ENCODE measurements at places on chromosomes 16 and 17. TPM values are rescaled to one million over a fixed set of nuclear protein-coding genes. Genes with fewer than 3 reads are reported as not detected.

DNA sequence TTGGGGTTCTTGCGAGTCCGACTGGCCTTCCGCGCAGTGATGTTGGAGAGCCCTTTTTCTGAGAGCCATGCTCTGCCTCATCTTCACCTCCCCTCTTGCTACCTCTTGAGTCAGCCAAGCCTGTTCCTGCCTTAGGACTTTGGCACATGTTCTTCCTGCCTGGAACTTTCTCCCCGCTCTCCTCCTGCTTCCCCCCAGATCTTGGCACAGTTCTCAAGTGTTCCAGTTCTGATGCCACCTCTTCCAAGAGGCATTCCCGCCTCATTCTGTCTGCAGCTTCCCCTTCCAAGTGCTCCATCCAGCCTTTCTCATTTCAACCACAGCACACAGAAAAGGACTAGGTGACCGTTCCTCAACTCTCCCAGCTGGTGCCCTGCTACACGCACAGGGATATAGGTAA, 7.7 kb downstream of the AKAP1 start:
- H3K4me1 ChIP-seq = peaks cover 13% of the 10 kb centered on the region
- no peaks in the 10 kb centered on the region for H3K36me3 ChIP-seq
- H3K27me3 ChIP-seq = no peaks in the 10 kb centered on the region
- no peak overlapping the region for H3K4me3 ChIP-seq
- no peak overlapping the region for H3K27ac ChIP-seq

DNA sequence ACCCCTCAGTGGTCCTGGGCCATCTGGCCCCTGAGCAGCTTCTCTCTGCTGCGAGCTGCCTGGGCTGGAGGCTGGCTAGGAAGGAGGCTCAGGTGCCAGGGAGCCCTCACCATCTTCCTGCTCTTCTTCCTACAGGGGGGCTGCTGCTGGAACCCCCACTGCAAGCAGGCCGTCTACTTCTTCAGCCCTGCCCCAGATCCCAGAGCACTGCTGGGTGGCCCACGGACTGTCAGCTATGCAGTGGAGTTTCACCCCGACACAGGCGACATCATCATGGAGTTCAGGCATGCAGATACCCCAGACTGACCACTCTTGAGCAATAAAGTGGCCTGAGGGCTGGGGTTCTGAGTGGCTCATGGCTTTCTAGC, 46.1 kb downstream of the PRMT7 start:
- H3K4me3 ChIP-seq = no peak overlapping the region
- H3K27me3 ChIP-seq = no peaks in the 10 kb centered on the region
- peaks cover 21% of the 10 kb centered on the region for H3K36me3 ChIP-seq
- H3K4me1 ChIP-seq = no peaks in the 10 kb centered on the region
- H3K27ac ChIP-seq = no peak overlapping the region
- DNase-seq = no peak

DNA sequence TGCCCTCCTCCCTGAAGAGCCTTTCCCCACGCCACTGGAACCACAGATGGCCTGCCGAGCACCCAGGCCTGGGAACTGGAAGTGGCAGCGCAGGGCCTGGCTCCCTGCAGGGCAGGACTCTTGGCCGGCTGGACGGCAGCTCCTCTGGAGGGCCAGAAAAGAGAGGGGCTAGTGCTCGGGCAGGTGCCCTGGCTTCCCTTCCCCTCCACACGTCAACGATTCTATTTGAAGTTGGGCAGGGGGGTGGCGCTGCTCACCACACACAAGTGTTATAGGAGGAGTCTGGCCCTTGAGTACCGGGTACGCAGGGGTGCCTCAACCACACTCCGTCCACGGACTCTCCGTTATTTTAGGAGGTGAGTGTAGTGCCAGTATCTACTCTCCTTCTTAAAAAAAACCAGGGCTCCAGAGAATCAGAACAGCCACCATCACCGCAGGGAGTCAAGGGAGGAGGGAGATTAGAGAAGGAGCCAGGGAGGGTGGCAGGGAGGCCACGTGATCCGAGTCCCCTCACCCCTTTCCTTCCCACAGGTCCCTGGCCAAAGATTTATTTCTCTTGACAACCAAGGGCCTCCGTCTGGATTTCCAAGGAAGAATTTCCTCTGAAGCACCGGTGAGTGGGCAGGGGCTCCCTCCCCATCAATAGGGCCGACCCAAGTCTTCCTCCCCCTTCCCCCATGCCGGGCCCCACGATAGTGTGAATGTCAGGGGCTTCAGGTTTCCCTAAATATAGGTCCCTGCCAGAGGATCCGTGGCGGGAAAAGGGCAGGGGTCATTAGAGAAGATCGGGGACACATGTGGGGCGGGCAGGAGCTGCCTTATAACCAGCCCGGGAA, 1.4 kb upstream of the ALDOA start:
- peaks cover 17% of the 10 kb centered on the region for H3K36me3 ChIP-seq
- peaks cover 31% of the 10 kb centered on the region for H3K4me1 ChIP-seq
- peak overlapping the region; percentile 91 for H3K4me3 ChIP-seq
- no peaks in the 10 kb centered on the region for H3K27me3 ChIP-seq
- no peak for DNase-seq

DNA sequence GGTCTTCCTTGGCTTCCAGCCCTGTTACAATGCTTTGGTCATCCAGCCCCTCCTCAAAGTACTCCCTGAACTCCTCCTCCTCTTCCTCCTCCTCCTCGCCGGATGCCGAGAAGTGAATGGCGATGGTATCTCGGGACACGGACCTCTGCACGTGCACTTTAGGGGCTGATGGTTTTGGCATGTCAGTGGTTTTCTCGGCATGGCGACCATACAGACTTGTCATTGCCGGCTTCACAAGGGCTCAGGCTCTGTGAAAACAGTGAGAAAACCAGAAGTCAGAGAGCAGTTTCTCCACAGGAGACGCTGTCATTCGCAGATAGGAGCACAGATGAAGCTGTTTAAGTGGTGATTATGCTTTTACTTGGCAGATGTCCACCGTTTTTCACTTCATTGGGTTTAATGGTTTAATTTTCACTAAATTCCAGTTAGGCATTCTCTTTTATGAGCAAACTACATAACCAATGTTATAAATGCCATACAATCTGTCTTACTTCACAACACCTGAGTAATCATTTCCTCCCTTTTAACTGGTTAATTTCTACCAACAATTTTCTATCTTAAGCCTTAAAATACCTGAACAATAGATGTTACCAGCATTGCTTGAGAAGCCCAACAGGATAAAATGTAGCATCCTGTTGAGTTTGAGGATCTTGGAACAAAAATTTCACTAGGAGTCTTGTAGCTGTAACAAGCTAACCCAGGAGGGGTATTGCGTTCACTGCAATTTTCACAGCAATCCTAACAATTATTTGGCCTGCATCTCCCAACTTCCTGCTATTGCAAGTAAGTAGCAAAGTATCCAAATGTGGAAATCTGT, 48.9 kb downstream of the TEX2 start:
- DNase-seq = no peak
- no peaks in the 10 kb centered on the region for H3K27me3 ChIP-seq
- H3K4me1 ChIP-seq = peaks cover 84% of the 10 kb centered on the region
- H3K4me3 ChIP-seq = peak overlapping the region; percentile 40
- peaks cover 32% of the 10 kb centered on the region for H3K36me3 ChIP-seq
- H3K27ac ChIP-seq = peak overlapping the region; percentile 95

DNA sequence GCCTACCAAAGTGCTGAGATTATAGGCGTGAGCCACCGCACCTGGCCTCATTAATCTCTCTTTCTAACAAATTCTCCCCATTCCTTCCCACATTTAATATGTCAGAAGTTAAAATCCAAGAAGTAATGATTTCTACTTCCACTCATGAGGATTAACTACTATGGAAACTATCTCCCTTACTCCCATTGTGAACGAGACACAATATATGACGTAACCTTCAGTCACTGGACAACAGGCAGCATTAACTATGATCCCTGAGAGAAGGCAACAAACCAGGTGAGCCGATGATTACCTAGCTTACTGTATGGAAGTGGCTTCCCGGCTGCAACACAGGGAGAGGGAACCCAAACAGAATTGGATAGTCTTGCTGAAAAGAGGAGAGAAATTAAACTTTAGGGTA, 20.0 kb downstream of the GLG1 start:
- no peak overlapping the region for H3K4me3 ChIP-seq
- H3K36me3 ChIP-seq = peaks cover 2% of the 10 kb centered on the region
- DNase-seq = no peak

- H3K4me3 ChIP-seq = no peak overlapping the region
- no peaks in the 10 kb centered on the region for H3K27me3 ChIP-seq
- no peak overlapping the region for H3K27ac ChIP-seq
- H3K4me1 ChIP-seq = peaks cover 8% of the 10 kb centered on the region
Measured at GRCh38 chr17:61076621-61077031, 323.0 kb upstream of the TBX2 start.

DNA sequence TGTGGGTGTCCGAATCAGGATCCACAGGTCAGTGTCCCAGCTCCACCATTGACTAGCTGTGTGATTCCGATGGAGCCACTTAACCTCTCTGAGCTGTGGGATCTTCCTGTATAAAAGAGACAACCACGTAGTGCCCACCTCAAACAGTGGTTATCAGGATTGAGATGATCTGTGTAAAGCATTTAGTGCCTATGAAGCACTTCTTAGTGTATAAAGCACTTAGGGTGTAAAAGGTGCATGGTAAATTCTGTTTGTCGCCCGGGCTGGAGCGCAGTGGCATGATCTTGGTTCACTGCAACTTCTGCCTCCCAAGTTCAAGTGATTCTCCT, 95.2 kb downstream of the MARF1 start:
- H3K4me3 ChIP-seq = no peak overlapping the region
- no peaks in the 10 kb centered on the region for H3K27me3 ChIP-seq
- H3K36me3 ChIP-seq = peaks cover 2% of the 10 kb centered on the region
- peaks cover 2% of the 10 kb centered on the region for H3K4me1 ChIP-seq
- no peak for DNase-seq

- no peak for DNase-seq
- H3K36me3 ChIP-seq = peaks cover 33% of the 10 kb centered on the region
- no peaks in the 10 kb centered on the region for H3K27me3 ChIP-seq
- peaks cover 23% of the 10 kb centered on the region for H3K4me1 ChIP-seq
- peak overlapping the region; percentile 85 for H3K4me3 ChIP-seq
- H3K27ac ChIP-seq = peak overlapping the region; percentile 93
Measured at GRCh38 chr17:40818343-40818732, 4.1 kb downstream of the KRT10 start.

- H3K4me3 ChIP-seq = no peak overlapping the region
- H3K4me1 ChIP-seq = no peaks in the 10 kb centered on the region
- H3K36me3 ChIP-seq = no peaks in the 10 kb centered on the region
Measured at GRCh38 chr16:75774197-75774596, 47.9 kb upstream of the CPHXL start.

- no peak overlapping the region for H3K4me3 ChIP-seq
- peaks cover 13% of the 10 kb centered on the region for H3K27me3 ChIP-seq
- H3K4me1 ChIP-seq = peaks cover 11% of the 10 kb centered on the region
- no peak overlapping the region for H3K27ac ChIP-seq
- DNase-seq = no peak
Measured at GRCh38 chr17:45006927-45007461, 38.9 kb upstream of the C1QL1 start.

GRCh38 chr17:65039336-65039988, 17.1 kb downstream of the GNA13 start:
- H3K36me3 ChIP-seq = peaks cover 29% of the 10 kb centered on the region
- H3K27me3 ChIP-seq = no peaks in the 10 kb centered on the region
- H3K4me3 ChIP-seq = no peak overlapping the region
- H3K27ac ChIP-seq = peak overlapping the region; percentile 3
- DNase-seq = no peak

GRCh38 chr17:39981766-39982375, 1.3 kb downstream of the PSMD3 start:
- H3K27ac ChIP-seq = peak overlapping the region; percentile 89
- DNase-seq = no peak
- H3K36me3 ChIP-seq = peaks cover 17% of the 10 kb centered on the region
- peaks cover 29% of the 10 kb centered on the region for H3K4me1 ChIP-seq
- peaks cover 2% of the 10 kb centered on the region for H3K27me3 ChIP-seq

GRCh38 chr16:65828296-65828695, 538.2 kb upstream of the CDH5 start:
- no peaks in the 10 kb centered on the region for H3K4me1 ChIP-seq
- no peaks in the 10 kb centered on the region for H3K36me3 ChIP-seq
- H3K27ac ChIP-seq = no peak overlapping the region

DNA sequence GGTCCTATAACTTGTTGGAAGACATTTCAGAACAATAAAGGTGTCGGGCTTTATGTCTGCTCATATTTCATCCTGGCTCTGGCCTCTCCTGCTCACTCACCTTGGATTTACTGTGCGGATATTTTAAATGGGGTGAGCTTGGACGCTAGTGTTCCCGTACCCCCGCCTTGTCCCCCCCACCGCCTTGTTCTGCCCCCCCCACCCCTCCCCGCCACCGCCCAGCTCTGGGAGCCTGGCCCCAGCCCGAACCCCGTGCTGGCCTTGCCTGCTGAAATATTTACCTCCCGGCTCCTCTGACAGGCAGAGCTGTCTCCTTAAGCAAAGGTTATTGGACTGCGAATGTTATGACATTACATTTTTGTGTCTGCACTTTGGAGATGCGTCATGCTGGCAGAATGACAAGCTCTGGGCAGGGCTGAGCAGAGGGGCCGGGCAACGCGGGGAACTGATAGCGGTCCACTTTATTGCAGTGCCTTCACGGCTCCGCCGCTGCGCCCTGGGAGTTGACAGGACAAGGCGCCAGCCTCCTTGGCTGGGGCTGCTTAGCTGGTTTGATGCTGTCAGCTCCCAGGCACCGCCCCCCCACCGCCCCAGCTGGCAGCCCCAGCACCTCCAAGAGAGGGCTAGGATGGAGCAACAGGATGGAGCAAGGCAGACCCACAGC, 222.5 kb upstream of the GSE1 start:
- no peak for DNase-seq
- H3K27me3 ChIP-seq = no peaks in the 10 kb centered on the region
- peak overlapping the region; percentile 44 for H3K27ac ChIP-seq
- H3K36me3 ChIP-seq = no peaks in the 10 kb centered on the region
- H3K4me3 ChIP-seq = no peak overlapping the region
- peaks cover 27% of the 10 kb centered on the region for H3K4me1 ChIP-seq

- H3K36me3 ChIP-seq = no peaks in the 10 kb centered on the region
- H3K4me3 ChIP-seq = no peak overlapping the region
- no peak for DNase-seq
- H3K4me1 ChIP-seq = peaks cover 3% of the 10 kb centered on the region
- H3K27ac ChIP-seq = no peak overlapping the region
Measured at GRCh38 chr17:9169116-9169515, 147.8 kb downstream of the NTN1 start.

GRCh38 chr16:55120826-55121225, 190.2 kb downstream of the IRX5 start:
- H3K4me1 ChIP-seq = no peaks in the 10 kb centered on the region
- no peak overlapping the region for H3K4me3 ChIP-seq
- no peak for DNase-seq
- no peaks in the 10 kb centered on the region for H3K36me3 ChIP-seq
- no peak overlapping the region for H3K27ac ChIP-seq
- H3K27me3 ChIP-seq = no peaks in the 10 kb centered on the region

GRCh38 chr16:75002474-75002873, 3.6 kb downstream of the ZNRF1 start:
- H3K4me3 ChIP-seq = no peak overlapping the region
- DNase-seq = no peak
- no peaks in the 10 kb centered on the region for H3K27me3 ChIP-seq
- H3K36me3 ChIP-seq = no peaks in the 10 kb centered on the region

- peaks cover 4% of the 10 kb centered on the region for H3K27me3 ChIP-seq
- H3K4me1 ChIP-seq = no peaks in the 10 kb centered on the region
- H3K36me3 ChIP-seq = peaks cover 3% of the 10 kb centered on the region
- H3K4me3 ChIP-seq = no peak overlapping the region
- H3K27ac ChIP-seq = no peak overlapping the region
Measured at GRCh38 chr17:31778523-31778922, 80.5 kb downstream of the COPRS start.

- H3K4me3 ChIP-seq = no peak overlapping the region
- no peaks in the 10 kb centered on the region for H3K27me3 ChIP-seq
Measured at GRCh38 chr16:81523387-81524115, 78.9 kb downstream of the CMIP start.

The CLEC19A gene
- not detected for total RNA-seq

The PDXDC1 gene
- 109 TPM for total RNA-seq

The CLDN9 gene
- total RNA-seq = not detected

The GAS2L2 gene
- total RNA-seq = not detected

Measured in osteocyte (in vitro differentiated cells).